Left renal cortex interstitium (tissue), 4 donors: ENCODE measurements at places on chromosomes 7 and 10. TPM values are rescaled to one million over a fixed set of nuclear protein-coding genes. Genes with fewer than 3 reads are reported as not detected.

- DNase-seq, result no peak
These were observed 18.9 kb downstream of the PDGFA start for GRCh38 chr7:500521-501420.

The LIPK gene
- not detected for polyA plus RNA-seq

The ACTL6B gene
- polyA plus RNA-seq, result 0.17 TPM

GRCh38 chr7:44981035-44981706 lies 2.4 kb upstream of the MYO1G start:
- DNase-seq, result no peak

DNA sequence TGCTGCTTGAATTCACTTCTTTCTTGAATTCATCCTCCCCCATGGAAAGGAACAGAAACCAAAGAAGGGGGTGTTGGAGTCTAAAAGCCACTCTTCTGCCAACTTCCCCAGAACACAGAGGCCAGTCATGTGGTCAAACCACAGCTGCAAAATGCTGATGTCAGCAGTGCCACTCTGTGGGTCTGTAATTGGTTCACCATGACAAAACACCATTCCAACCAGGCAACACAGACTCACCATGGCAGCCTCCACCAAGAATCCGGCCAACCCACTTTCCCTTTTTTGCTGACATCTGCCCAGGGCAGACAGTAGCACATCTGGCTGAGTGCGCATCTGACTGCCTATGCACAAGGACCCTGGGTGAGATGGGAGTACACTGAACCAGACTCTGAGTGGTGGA lies 16.8 kb downstream of the OSBPL3 start:
- no peak for DNase-seq
